Activated naive CD4-positive, alpha-beta T cell treated with anti-CD3 and anti-CD28 coated beads for 36 hours (primary cell): ENCODE measurements at places on chromosomes 12 and 14.

GRCh38 chr12:7460375-7461259, 16.7 kb upstream of the CD163L1 start:
- peak; percentile 75 for DNase-seq

DNA sequence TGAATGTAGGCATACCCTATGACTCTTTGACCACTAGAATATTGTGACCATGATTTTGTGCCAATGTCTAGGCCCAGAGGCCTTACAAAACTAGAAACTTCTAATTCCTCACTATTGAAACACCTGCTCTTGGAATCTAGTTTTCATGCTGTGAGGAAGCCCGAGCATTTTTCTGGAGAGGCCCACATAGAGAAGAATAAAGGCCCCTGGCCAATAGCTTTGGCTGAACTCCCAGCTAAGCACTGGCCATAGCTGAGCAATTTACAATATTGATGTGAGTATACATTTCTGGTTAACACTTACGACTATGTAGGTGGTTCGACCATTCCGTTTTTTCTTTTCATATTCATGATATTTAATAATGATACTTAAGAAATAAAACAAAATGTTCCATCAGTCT, 190.3 kb downstream of the KCNH5 start:
- no peak for DNase-seq

DNA sequence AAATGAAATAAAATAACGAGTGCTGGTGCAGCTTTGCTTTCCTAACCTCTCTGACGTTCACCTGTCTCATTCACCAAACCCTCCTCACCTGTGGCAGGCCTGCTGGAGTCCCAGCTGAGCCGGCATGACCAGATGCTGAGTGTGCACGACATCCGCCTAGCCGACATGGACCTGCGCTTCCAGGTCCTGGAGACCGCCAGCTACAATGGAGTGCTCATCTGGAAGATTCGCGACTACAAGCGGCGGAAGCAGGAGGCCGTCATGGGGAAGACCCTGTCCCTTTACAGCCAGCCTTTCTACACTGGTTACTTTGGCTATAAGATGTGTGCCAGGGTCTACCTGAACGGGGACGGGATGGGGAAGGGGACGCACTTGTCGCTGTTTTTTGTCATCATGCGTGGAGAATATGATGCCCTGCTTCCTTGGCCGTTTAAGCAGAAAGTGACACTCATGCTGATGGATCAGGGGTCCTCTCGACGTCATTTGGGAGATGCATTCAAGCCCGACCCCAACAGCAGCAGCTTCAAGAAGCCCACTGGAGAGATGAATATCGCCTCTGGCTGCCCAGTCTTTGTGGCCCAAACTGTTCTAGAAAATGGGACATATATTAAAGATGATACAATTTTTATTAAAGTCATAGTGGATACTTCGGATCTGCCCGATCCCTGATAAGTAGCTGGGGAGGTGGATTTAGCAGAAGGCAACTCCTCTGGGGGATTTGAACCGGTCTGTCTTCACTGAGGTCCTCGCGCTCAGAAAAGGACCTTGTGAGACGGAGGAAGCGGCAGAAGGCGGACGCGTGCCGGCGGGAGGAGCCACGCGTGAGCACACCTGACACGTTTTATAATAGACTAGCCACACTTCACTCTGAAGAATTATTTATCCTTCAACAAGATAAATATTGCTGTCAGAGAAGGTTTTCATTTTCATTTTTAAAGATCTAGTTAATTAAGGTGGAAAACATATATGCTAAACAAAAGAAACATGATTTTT, 17.1 kb upstream of the AMN start:
- DNase-seq, result no peak

DNA sequence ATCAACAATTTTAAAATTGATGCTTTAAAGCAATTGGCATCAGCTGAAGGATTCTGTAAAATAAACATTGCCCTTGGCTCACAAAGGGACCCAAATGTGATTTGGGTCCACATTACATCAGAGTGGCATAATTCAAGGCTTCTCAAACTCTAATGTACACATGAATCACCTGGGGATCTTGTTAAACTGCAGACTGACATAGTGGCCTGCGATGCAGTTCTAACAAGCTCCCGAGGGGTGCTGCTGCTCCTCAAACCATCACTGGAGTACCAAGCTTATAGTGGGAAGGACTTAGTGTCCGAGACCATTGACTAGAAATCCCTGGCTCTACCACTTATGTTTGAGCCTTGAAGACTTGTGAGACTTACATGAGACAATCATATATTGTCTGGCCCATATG, 31.8 kb upstream of the DNM1L start:
- DNase-seq, result no peak

DNA sequence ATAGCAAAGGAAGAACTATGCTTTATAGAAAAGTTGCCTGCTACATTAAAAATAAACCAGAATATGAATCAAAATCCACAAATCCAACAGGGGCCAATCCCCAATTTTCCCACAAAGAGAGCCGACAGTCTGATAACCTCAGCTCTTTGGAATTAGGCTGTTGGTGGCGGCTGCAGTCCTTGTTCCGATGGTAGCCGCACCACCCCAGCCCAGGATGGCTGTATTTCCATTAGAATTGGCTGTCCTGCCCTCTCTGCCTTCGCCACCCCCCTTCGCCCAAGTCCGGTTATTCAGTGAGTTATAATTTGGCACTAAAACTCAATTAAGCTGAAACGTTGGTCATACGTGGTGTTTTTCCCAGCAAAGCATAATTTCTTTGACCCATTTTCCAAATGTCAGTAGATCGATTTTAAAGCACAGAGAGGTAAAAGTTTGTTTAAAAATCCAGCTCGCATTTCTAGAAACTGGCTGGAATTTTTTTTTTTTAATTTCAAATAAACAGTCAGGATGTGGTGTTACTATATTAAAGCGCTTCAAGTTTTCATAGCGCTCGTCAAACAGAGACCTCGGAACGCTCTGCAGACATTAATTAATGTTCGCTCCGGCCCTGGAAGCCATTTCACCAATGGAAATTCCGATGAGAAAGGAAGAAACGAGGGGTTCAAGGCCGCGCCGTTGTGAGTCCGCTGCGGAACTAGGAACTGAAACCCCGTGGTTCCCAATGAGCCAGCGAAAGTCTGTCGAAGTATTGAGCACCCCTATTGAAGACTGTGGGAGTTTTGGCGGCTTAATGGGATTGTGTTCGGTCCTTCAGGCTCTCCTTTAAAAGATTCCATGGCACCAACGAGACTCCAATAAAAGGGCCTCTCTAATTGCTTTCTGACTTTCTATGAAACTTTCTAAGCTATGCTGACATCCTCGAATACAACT, 104.8 kb upstream of the DIO3 start:
- DNase-seq, result no peak

- DNase-seq, result peak; percentile 77
Measured at GRCh38 chr14:52402812-52403526, 88.9 kb downstream of the PTGER2 start.

GRCh38 chr14:72810201-72810600, 83.7 kb downstream of the DPF3 start:
- peak; percentile 86 for DNase-seq

DNA sequence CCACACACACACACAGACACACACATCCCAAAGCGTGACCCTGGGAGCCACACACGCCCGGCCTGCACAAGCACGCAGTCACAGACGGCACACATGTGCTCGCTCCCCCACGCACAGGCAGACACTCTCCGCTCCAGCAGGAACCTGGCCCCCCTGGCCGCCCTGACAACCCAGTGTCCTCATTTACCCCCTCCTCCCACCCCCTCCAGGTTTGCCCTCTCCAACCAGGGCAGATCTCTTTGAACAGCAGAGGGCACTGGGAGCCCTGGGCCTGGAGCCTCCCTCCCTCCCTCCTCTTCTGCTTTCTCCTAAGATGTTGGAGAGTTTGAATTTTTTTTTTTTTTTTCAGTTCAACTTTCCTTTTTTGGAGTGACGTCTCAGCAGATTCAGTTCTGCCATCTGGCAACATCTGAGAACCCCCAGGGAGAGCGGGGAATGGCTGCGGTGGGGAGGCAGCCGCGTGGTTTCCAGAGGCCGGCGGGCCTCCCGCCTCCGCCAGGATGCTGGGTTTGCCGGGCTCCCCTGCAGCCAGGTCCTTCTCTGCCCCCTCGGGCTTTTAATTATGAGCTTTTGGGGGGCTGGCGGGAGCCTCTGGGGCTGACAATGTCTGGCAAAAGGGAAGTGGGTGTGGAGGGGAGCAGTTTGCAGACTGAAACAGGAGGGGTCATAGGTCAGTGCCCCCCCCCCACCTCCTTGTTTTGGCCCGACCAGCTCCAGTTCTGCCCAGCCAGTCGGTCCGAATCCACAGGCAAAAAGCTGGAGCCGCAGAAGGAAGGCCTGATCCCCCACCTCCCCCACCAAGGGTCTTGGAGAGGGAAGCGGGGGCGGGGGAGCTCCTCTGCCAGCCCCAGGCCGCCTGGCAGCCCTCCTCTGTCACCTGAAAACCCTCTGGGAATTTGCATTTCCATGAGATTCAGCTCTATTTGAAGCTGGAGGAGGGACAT, 1.3 kb upstream of the NCOR2 start:
- peak; percentile 60 for DNase-seq

DNA sequence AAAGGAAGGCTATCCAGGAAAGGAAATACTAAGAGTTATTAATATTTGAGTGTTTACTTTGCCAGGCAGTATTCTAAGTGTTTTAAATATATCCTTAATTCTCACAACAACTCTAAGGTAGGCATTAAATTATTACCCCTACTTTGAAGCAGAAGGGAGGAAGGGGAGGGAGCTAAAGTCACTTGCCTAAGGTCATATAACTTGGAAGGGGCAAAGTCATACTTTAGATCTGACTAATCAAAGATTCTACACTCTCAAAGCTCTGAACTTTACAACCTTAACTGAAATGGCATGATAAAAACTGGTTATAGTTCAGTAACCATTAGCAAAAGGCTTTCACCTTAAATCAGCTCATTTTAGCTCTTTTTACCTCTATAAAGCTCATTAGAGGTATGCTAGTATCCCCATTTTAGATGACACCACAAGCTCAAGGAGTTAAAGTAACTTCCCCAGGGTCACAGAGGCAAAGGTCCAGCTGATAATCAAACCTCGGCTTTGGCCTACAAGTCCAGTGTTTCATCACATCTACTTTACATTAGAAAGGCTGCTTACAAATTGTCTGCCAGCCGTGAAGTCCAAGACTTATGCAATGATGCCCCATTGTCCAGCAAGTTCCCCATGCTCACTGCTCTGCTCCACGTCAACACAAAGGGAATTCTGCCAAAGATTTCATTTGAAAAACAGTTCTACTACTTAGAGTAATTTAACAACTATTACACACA, 223.9 kb downstream of the MED13L start:
- no peak for DNase-seq
